Endothelial cell of umbilical vein (primary cell): ENCODE measurements at places on chromosomes 1 and 21. TPM values are rescaled to one million over a fixed set of nuclear protein-coding genes. Genes with fewer than 3 reads are reported as not detected.

Gene S100A8
- total RNA-seq = not detected in 2 replicates

Gene SAMSN1
- total RNA-seq = 5.3 and 8.0 TPM in 2 replicates

Gene APP
- 811 and 928 TPM in 2 replicates for total RNA-seq

Gene ACTN2
- total RNA-seq = 0.28 and 0.55 TPM in 2 replicates

Gene DYNLT4
- 0.62 and 1.1 TPM in 2 replicates for total RNA-seq

Gene SPATA45
- not detected in 2 replicates for total RNA-seq

Gene GSTM5
- 0.51 and 1.6 TPM in 2 replicates for total RNA-seq

Gene SUCO
- 26.6 and 27.2 TPM in 2 replicates for total RNA-seq

Gene TMPRSS15
- total RNA-seq = not detected in 2 replicates

Gene ADCY10
- not detected in 2 replicates for total RNA-seq

Gene LMX1A
- not detected in 2 replicates for total RNA-seq

Gene HES3
- total RNA-seq = not detected in 2 replicates

Gene ZC3H11A
- 66.6 and 72.6 TPM in 2 replicates for total RNA-seq

Gene CD160
- not detected in 2 replicates for total RNA-seq
